ENCODE measurements at places on chromosomes 6 and 20.

DNA sequence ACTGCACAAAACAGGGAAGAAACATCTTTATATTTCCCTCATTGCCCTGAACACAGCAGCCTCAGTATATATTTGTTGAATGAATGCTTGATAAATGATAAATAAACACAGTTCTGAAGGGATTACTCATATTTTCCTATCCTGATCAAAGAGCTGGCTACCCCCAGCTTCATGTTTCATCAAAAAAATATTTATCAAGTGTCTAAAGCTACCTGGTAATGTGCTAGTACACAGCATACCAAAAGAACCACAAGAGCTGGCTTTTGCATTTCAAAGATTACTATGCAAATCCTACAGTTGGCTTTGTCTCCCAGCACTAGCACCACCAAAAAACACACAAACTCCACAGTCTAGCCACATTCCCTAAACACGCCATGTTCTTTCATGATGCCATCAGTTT, 130.0 kb downstream of the BTBD9 start:
- DNase-seq: no peak

GRCh38 chr6:128641703-128642102, 121.3 kb upstream of the PTPRK start:
- DNase-seq: no peak

DNA sequence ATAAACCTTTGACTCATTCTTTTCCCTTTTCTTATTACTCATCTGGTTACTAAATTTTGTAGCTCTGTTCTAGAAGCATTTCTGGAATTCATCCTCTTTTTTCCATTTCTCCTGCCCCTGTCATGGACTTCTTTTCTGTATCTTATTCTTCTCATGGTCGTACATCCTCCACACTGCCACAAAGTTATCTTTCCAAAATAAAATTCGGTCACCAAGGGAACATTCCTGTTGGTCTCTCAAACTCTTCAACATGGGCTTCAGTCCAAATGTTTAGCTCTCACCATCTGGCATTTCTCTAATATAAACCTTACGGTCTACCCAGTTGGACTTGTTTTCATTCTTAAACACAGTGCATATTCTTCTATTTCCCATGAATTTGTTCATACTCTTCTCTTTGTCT, 428.8 kb upstream of the ID4 start:
- DNase-seq: no peak

DNA sequence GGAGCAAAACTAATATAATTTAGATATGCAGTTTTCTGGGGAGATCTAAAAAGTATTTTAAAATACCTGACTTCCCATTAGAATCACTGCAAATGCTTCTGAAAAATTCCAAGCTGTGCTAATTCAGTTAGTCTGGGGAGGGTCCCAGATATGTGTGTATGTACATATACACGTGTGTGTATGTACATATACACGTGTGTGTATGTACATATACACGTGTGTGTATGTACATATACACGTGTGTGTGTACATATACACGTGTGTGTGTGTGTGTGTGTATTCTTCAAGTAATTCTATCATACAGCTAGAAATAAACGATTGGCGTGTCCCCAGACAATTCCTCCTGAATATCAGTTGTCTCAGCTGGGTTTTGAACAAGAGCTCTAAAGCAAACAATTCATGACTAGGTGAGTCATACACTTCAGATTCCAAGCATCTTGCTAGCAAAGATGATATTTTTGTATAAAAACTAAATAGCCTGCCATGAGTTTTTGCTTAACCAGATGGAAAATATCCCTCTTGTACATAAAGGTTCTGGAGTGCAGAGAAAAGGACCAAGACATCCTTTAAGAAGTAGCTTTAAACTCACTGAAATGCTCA, 58.2 kb downstream of the SPACA1 start:
- DNase-seq: no peak

GRCh38 chr6:90788781-90789180, 201.9 kb upstream of the MAP3K7 start:
- no peak for DNase-seq

- DNase-seq: no peak
Measured at GRCh38 chr6:160431791-160432404, 83.7 kb downstream of the SLC22A3 start.

DNA sequence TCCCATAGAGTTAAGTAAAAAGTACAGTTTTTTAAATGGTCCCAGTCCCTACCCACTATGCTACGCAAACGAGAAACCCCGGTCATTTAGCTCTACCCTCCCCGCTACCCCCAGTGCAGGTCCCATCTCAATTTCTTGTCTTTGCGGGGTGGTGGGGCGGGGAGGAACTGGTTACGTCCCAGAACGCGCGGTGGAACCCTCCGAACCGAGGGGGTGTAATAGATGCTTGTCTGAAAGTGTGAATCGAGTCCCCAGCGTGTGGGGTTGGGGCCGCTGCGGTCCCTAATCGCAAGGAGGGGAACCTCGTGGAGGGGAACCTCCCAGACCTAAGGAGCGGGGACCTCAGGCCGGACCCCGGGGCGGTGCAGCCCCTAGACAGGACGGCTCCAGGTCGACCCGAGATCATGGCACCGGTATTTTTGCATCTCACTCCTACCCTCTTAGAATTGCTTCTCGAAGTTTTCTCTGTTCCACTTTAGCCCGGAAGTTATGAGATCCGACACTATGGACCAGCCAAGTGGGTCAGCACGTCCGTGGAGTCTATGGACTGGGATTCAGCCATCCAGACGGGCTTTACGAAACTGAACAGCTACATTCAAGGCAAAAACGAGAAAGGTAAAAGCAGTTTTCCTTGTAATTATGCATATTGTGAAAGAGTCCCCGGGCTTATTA, 779 bp downstream of the HEBP2 start:
- no peak for DNase-seq

DNA sequence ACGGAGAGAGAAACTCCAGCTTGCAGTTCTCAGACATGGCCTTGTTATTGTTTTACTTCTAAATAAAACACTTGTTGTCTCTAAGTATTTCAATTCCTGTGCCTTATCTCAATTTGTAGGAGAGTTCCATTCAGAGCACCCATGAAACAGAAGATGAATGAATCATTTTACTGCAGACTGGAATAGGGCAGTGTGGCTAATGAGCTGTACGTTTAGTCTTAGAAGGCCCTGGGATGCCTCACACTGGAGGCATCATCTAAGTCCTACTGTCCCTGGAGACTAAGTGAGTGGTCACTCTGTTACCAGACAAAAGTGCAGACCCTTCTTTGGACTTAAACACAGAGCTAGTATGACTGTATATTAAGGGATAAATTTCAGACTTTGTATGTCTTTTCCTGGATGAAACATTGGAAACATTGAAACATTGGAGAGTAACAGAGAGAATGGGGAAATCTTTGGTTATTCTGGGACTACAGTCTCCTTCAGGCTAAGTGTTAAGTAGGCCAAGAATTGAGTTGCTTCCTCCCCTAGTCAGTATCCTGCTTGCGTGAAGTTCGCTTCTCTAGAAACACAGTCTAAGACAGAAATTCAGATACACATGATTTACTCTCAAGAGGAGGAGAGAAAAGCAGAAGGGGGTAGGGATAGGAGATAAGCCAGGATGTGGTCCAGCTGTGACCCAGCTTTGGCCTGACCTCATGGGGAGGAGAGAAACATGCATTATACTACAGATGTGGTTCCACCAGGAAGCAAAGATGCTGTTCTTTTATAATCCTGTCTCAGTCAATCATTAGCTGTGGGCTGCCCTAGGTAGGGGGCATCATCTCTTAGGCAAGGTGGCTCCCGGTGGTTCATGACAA, 167.4 kb upstream of the BMP2 start:
- no peak for DNase-seq

DNA sequence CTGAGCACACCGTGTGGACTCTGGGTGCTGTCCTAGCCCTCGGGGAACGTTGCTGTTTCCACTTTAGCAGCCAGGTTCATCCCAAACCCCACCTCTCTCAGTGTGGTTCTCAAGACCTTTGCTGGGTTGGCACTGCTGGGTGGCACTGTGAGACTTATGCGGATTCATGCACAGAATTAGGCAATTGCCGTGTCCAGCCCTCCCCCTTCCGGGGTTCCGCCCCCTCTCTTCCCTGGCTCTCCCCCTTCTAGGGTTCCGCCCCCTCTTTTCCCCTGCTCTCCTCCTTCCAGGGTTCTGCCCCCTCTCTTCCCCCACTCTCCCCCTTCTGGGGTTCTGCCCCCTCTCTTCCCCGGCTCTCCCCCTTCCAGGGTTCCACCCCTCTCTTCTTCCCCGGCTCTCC, 39.8 kb upstream of the SLCO4A1 start:
- DNase-seq: no peak

DNA sequence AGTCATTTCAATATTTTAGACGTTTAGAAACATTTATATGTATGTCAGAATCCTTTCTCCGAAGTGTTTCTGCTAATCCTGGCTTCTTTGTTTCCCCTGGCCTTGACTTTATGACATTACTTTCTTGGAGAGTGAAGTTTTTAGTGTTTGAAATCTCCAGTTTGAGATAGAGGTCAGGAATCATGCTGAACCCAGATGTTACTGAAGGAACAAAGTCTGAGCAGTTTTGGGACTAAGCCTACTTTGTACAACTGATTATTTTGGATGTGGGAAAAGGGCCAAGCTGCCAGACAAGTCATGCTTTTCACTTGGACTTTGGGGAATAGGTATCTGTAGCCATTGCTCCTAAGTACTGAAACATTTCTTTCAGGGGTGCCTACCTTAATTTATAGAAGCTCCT, 2.3 kb downstream of the RNF144B start:
- DNase-seq: no peak

DNA sequence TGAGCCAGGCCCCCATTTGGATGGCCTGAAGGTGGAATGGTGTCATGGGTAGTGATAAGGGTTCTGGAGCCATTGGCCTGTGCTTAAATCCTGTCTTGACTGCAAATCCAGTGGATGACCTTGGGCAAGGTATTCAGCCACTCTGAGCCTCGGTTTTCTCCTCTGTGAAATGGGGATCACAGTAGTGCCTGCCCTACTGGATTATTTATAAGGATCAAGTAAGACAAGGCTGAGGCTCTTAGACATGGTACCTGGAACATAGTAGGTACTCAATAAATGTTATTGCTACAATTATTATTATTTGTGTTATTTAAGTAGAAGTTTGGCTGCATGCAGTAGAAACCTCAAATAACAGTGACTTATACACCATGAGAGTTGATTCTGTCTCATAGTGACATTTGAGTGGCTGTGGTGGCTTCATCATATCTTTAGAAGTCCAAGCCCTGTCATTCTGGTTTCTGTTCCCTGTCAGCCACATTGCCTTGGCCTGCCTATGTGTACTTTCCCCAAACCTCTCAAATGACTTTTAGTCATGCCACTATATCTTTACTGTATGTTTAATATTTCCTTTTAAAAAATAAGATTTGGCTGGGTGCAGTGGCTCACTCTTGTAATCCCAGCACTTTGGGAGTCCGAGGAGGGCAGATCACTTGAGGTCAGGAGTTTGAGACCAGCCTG, 37.6 kb upstream of the CHMP4B start:
- DNase-seq: no peak

GRCh38 chr6:106790149-106790770, 160.9 kb downstream of the QRSL1 start:
- no peak for DNase-seq

DNA sequence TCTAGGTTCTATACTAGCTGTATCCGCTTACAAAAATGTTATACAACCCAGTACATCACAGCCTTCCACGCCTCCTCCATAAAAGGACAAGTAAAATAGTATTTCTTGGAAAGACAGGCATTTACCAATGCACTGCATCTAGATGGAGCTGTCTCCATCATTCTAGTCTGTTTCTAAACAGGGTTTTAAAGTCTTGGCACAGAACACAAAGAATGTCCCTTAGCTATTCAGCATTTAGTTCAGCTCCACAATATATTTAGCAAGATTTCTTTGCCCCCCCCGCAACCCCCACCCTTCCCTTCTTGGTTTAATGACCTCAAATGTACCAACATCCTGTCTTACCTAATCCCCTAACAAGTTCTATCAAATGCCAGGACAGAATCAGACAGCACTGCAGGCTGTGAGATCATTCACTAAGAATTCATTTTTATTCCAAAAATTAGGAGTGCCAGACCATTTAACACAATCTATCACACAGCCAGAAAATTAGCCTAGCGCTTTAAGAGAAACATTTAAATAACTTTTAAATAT, 198.6 kb downstream of the BACH2 start:
- DNase-seq: no peak

- DNase-seq: peak; percentile 53
Measured at GRCh38 chr6:40550202-40551101, 36.7 kb downstream of the LRFN2 start.

Measured in kidney capillary endothelial cell (primary cell).